Fibroblast of pulmonary artery (primary cell): ENCODE measurements at places on chromosomes 5 and 9.

- no peak for DNase-seq
Observed at GRCh38 chr9:113625486-113625885, 162.0 kb downstream of the RGS3 start.

- no peak for DNase-seq
Observed at GRCh38 chr5:94754824-94755223, 136.4 kb downstream of the SLF1 start.

- DNase-seq = no peak
Observed at GRCh38 chr5:123208668-123209501, 119.8 kb downstream of the PRDM6 start.

DNA sequence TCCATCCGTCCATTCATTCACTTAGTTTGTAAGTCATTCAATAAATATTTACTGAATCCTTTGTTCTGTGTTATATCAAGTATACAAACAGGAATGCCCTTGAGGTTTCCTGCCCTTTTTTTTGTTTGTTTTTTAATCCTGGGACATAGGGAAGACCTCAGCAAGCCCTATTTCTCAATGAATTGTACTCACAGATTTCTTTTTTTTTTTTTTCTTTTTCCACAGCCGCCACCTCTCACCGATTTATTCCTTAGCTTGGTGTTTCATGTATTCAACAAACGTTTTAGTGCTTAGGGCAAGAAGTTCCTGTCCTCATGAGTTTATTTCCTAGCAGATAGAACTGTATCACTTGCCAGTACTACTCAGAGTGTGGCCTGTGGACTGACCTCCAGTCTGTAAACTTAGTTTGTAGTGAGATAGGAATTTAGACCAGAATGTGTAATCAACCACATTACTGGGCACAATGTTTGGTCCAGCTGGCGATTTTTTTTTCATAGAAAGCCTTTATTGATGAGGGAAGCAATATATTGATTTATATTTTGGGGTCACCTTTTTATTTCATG is 35.4 kb upstream of the C5orf47 start:
- DNase-seq = no peak

DNA sequence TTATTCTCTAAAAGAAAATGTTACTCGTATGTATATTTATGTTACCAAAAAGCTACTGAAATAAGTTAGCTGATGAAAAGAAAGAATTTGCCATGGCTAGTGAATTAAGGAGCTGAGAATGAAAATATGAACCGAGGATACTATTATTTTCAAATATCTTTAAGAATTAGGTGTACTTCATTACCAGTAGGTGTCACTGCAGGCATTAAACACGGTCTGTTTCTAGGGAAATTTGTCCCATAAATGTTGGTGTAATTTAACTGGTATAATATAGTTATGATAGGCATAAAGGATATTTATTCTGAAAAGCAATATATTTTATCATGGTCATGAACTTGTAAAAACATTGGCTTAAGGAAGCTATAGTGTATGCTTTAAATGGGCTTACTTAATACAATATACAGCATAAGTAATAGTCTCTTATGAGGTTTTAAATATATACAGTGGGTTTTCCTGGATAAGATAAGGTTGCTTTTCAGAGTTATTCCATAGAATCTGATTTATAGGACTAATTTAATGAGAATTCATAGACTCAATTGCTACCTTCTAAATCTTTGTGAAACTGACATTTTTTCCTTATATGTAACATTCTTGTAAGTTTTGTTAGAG is 72.4 kb upstream of the MPDZ start:
- peak; percentile 85 for DNase-seq

- DNase-seq = no peak
Observed at GRCh38 chr9:17425384-17425783, 153.5 kb upstream of the SH3GL2 start.

DNA sequence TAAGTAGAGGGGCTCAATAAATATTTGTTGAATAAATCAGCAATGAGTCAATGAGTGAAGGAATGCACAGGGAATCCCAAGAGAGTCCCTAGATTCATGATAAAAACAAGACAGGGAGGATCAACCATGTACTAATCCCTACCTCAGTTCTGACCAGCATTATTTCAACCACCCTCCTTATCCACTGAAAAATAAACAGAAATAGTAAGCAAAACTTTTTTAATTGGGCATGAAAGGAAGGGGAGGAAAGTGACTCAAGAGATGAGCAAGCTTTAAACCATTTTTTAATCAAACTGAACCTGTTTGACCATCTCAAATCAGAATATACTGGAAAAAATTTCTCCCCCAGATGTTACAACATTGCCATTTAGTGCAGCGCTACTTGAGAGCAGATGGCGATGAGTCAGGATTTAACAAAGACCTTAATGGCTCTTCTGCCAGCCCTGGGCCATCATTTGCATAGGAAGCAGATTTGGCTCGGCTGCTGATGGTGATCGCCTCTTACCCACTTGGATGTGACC is 194.8 kb upstream of the SLC30A5 start:
- DNase-seq = peak; percentile 65

DNA sequence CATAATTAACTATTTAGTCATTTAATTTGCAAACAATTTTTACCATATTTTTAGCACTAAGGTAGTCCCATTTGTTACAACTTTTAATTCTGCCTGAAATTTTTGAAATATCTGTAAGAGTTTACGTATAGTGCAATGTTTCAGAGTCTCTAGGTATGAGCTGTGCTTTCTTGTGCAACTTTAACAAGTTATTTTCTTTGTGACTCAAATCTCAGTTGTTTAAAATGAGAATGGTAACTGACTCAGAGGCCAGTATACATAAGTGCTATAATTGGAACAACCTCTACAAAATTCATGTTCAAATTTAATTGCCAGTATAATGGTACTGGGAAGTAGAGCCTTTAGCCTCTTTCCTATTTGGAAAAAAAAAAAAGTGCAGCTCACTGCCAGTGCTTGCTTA is 14.2 kb upstream of the ZNF883 start:
- DNase-seq = no peak

DNA sequence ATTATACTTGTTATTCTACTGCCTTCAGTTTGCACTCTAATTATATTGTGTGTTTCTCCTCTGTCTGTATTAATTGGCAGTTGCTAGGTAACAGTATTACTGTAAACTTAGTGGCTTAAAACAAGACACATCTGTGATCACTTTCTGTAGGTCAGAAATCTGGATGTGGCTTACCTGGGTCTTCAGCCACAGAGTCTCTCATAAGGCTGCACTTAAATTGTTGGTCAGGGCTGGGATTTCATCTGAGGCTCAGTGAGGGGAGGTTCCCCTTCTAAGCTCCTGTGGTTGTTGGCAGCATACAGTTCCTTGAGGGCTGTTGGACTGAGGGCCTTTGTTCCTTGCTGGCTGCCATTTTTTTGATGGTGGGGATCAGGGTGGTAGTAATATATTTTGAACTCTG is 68.8 kb downstream of the SLC44A1 start:
- DNase-seq = no peak

- DNase-seq = no peak
Observed at GRCh38 chr5:116440457-116441001, 134.1 kb downstream of the SEMA6A start.

GRCh38 chr5:178640331-178641045 is 13.6 kb upstream of the CLK4 start:
- no peak for DNase-seq

- peak; percentile 19 for DNase-seq
Observed at GRCh38 chr5:106121972-106122605, 1548.6 kb downstream of the EFNA5 start.

DNA sequence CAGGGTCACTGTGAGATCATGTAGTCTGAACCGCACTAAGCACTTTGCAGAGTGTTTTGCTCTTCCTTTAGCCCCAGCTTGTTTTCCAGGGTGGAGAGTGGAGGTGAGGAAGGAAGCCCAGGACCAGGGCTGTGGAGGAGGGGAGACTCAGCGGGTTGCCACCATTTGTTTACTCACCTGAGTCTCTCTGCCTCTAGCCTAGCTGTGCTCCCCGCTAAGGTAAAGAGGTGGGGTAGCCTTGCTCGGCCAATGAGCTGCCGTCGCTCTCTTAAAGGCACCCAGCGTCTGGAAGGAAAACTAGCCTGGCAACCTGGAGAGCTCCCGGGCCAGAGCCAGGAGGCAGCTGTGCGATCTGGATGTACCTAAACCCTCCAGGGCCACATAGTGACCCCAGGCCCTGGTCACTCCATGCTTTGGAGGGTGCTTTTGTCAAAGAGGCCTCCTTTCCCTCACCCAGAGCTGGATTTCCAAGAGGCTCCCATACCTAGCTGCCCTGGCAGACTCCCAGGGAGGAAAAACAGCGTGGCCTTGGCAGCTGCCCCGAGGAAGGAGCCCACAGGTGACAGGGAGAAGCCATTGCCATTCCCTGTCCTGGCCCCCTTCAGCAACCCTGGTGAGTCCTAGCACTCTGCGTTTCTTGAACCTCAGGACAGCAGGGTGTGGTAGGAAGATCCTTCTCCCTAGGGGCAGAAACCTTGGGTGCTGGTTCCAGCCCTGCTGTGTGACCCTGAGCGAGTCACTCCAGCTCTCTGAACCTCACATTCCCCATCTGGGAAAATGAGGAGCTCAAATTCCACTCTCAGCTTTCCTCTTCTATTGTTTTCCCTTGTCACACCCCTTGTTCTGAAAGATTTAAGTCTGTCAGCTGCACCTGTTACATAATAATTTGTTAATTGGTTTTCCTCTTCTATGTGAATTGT is 42.4 kb upstream of the LARP1 start:
- no peak for DNase-seq

DNA sequence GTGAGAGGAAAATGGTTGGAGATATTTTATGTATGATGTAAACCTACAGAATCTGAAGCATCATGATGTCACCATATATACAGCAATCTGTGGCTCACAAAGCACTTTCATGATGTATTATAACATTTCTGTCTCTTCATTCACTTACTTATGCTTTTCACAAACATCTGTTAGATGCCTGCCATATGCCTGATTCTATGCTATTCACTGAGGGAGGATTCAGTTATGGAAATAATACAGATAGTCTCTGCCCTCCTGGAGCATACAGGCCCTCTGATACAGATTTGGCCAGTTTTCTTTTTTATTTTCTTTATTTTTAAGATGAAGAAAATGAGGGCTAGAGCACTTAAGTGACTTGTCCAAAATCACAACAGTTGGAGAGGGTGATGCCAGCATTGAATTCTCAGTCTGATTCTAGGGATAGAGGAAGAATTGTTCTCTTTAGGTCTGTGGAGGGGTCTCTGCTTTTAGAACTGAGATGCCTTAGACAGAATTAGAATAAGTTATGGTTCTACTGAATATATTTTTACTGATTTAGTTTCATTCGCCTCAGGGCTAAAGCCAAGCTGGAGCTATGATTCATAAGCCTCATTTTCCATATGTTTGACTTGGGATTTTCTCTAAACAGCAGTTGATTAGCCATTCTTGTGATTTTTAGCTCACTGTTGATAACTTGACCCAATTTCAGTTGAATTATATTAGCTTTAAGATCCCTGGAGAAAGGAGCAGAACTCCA is 636.4 kb downstream of the PRELID2 start:
- no peak for DNase-seq

DNA sequence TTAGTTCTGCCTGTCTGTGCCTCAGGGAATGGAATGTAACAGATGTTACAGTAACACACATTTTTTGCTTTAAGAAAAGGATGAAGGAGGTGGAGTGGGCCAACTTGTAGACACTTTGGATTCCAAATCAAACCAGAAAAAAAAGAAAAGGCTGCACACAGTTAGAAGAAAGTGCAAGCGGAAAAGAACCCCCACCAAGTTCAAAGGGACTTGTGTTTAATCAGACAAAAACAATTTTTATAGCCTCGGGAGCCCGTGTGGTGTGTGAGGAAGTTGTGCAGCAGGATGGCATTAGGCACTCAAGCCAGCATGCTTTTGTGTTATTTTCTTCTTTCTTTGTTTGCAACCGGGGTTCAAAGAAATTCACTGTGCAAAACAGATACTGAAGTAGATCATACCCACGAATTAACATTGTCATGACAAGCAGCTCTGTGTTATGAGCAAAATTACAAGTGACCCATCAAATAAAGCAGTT is 189.5 kb downstream of the SEMA5A start:
- DNase-seq = no peak

DNA sequence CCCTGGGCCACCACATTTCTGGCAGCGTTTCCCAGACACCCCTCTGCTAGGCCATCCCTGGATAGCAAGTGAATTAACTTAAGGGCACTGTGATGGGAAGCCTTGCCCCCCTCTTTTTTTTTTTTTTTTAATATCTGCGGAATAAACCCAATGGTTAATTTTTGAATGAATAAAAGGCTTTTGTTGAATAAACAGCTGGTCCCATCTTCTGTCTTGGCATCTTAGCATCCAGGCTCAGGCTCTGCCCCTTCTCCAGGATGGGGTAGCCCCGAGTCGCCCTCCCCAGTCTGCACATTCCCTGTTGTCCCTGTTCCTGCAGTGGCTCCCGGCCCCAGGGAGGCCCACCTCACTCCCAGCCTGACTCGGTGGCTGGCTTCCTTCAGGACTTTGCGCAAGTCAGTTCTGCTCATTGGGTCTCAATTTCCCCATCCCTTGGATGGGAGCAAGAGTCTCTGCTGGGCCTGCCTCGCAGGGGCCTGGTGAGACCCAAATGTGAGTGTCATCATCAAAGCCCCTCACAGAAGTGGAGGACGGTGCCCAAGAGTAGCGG is 29.0 kb upstream of the HMCN2 start:
- DNase-seq = no peak

- DNase-seq = peak; percentile 51
Observed at GRCh38 chr5:150512368-150512747, 4.4 kb downstream of the NDST1 start.

DNA sequence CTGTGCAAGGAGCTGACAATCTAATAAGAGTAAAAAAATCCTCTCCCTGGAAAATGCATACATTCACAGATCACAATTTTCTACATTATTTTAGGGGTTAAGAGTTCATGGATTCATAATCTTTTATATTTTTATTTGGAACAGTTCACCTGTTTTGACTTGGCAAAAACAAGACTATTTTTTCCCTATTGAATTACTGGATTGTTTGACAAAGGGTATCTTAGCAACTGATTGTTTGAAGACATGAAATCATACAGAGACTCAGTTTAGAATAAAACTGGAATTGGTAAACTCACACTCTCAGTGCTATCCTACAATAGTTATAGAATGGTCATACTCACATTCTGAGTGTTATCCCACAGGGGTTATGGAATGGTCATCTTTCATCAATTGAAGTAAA is 358.2 kb upstream of the PTGER4 start:
- no peak for DNase-seq

DNA sequence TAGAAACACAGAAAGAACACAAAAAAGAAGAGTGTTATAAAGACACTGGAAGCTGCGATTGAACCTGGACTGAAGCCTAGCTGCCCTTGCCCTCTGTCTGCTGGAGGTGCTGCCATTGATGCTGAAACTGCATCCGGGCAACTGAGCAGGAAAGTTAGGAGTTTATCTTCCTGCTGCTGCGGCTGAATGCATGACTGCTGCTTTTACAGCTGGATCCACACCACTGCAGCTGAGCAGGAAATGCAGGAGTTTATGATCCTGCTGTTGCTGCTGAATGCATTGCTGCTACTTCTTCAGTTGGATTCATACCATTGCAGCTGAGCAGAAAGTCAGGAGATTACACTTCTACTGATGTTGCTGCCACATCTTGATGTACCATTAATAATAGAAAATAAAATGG is 21.8 kb upstream of the JAKMIP2 start:
- DNase-seq = no peak

- no peak for DNase-seq
Observed at GRCh38 chr5:60147791-60148190, 254.3 kb upstream of the PDE4D start.
